ENCODE measurements at places on chromosomes 6 and 20.

GRCh38 chr20:50189681-50190250 is 864 bp upstream of the CEBPB start:
- no peak for DNase-seq

DNA sequence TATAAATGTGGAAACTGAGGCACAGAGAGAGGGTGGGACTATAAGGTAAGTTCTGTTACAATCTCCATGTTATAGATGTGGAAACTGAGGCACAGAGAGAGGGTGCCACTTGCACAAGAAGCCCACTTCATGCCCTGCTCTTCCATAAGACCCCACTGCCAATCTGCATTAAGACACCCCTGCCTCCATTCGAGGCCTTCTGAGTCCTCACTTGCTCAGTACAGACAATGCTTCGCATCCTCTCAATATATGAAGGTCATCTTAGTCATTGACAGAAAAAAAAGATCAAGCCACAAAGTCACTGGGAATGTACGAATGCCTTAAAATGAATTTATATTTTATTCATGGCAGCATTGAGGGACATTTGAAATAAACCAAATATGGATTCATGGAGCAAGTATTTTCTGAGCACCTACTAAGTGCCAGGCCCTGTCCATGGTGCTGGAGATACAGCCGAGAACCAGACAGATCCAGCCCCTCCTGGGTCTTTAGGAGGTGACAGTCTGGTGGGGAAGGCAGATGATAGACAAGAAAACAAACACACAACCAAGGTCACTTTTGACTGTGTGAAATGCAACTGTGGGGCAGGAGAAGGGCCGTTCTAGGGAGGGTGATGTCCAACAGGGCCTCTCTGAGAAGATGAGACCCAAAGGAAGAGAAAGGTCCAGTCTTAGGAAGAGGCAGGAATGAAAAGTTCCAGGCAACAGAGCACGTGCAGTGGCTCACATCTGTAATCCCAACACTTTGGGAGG is 92.5 kb upstream of the PTPN1 start:
- no peak for DNase-seq

DNA sequence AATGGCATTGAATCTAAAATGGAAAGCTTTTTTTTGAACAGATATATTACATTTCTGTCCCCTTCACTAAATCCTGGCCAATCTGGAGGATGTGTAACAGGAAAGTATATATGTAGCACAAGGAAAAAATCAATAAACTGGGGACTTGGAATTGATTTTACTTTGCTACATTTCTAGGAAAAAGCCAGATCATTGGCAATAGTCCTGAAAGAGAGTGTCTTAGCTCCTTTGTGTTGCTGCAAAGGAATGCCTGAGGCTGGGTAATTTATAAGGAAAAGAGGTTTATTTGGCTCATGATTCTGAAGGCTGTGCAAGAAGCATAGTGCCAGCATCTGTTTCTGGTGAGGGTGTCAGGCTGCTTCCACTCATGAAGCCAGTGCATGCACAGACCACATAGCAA is 574.9 kb downstream of the HTR1B start:
- no peak for DNase-seq

DNA sequence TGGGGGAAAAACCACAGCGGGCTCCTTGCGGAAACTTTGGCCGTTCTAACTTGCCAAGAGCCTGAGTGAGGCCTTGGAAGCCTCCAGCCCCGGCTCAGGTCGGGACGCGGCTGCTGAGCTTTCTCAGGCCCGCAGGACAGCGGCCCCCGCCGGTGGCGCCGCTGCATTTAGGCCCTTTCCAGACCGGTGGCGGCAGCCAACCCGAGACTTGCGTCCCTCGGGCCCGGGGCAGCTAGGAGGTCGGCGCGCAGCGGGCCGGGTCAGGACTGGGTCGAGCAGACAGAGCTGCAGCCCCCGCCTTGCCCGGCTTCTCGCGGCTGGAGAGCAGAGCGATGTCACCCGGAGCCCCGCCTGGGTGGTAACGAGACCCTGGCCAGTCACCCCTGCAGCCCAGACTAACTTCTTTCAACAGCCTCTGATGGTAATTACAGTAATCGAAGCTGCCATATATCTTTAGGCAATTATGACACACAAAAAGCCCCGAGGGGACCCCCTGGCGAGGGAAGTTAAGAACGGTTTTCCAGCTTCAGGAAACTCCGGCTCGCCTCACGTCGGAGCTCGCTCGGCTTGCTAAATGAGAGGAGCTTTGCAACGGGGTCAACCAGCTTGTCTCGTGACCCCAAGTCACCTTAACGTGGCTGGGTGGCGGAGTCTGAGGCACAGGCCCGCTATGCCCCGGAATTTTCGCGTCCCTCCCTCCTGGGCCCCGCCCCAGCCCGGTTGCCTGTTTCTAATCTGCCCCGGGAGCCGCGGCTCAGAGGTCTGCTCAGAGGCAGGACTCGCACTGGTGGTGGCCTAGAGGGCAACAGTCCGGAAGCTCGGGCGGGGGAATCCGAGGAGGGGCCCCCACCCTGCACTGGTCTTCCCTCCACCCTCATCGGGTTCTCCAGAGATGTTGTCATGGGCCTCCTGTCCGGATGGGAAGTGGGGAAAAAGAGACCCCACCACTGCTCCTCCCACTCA is 3.0 kb downstream of the NR2E1 start:
- DNase-seq = no peak

DNA sequence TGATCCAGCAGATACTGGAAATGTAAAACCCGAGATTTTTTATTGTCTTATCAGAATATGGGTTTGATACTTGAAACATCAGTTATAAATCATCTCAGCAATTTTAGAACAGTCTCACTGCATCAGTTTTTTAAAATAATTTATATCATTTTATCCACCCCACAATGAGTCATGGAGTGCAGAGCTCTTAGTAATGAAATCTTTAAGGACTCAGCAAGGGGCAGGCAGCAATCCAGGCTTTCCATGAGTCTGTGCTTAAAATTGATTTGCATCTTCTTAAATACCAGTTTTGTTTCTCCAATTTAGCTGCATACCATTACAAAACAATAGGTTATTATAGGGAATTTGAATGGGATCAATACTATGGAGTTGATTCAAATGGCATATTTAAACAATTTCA is 832.3 kb downstream of the C6orf118 start:
- DNase-seq = no peak

DNA sequence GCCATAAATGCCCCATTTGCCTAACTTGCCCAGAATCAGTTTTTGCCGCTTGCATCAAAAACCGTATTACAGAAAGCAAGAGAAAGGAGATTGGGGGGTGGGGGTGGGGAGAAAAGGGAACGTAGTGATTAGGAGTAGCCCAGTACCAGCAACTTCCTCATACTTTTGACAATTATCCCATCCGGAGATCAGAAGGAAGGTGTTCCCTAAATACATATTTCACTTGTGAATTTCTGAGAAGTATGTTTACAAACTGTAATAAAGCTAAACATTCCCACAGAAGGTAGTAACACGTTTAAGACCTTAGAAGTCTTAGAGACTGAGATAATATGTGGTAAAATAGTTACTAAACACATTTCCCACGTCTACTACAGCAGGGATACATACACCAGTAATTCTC is 14.5 kb downstream of the PREP start:
- DNase-seq = no peak

DNA sequence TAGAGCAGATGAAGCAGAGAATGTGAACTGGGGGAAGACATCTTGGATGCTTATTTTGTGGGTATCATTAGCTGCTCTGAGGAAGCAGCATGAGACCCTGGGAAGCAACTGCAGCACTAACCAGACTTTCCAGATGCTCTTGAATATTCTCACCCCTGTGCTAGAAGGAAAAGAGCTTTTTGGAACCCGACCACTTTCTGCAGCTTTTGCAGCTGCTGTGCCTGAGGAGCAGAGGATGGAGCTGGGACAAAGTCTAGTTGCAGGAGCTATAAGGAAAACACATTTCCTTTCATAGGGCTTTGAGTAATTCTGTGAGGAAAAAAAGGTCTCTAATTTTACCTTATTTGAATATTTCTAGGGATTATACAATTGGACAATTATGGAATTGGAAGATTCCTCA is 369.7 kb downstream of the CD109 start:
- no peak for DNase-seq

GRCh38 chr6:132746048-132746447 is 11.7 kb downstream of the VNN2 start:
- DNase-seq = no peak

DNA sequence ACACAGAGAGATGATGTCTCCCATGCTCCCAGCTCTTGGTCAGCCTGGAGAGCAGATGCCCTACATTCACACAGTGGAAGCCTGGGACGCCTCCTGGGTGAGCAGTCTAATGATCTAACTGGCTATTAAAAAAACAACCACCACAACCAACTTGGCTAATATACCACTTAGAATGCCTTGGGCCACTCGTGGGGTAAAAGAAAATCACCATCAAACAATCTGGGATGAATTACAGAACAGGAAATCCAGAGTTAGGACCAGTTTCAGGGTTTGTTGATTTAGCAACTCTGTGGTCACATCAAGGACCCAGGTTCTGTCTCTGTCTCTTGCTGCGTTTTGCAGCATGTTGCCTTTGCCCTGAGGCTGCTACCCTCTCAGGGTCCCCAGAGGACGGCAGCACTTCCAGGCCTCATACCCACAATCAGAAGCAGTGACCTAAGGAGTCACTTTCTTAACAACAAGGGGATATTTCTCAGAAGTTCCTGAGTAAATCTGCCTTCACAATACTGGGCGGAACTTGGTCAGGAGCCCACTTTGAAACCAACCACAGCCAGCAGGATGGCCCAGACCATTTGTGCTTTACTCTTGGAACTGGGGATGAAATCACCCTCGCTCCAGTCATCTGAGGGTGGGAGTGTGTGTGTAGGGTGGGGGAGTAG is 118.7 kb downstream of the CLIC5 start:
- no peak for DNase-seq

DNA sequence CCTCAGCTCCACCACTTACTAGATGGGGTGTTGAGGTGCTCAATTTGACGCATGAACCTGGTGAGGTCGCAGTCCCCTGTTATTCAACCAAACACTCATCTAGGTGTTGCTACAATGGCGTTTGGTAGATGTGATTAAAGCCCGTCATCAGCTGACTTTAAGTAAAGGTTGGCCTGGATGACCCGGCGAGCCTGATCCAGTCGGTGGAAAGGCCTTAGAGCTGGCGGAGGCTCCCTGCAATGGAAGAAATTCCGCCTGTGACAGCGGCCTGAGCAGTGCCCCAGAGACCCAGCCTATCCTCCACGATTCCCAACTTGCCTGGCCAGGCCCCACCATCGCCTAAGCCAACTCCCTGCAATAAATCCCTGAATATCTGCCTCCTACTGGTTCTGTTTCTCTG is 171.4 kb downstream of the BMP7 start:
- DNase-seq = no peak

DNA sequence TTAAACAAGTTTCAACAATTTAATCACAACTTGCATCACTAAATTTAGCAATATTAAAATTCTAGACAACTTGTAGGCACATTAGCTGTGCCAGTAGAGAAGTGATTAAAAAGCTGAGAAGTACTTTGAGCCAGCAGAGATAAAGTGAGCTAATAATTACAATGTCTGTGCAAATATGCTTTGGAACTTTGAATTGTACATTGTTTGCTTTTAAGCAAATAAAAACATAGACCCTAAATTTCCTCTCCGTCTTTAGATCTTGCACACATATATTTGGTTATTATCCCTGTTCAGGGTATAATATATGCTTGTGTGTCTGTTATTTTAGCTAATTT is 44.2 kb upstream of the DEFB112 start:
- DNase-seq = no peak

DNA sequence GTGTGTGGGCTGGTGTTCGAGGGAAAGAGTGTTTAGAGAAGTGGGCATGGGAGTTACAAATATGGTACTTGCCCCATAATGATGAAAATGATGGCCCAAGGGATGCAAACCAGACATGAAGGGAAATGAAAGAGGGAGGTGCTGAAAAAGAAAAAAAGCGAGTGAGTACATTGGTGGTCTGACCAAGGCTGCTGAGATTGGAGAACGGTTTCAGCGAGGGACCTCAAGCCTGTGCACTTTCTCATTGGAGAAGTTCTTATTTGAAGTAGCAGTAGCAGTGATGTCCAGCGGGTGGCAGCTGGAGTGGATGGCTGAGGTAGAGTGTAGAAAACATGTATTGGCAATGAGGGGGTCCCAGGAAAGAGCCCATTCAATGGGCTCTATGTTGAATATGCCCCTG is 54.8 kb downstream of the TNFAIP3 start:
- no peak for DNase-seq

- no peak for DNase-seq
These were observed 523.4 kb downstream of the TENT5A start for GRCh38 chr6:81228912-81229555.

DNA sequence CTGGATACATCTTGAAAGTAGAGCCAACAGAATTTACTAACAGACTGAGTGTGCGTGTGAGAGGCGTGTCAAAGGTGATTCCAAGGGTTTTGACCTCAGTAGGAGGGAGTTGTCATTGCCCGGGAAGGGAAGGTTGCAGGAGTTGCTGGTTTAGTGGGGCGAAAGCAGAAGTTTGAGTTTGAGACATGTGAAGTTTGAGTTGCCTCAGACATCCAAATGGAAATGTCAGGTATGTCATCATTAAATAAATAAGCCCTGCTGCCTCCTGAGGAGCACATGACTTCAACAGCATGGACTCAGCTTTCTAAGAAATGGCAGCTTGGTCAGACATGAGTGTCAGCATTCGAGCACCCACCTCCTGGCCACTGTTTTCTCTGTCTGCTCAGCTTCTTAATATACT is 26.6 kb upstream of the TGM2 start:
- no peak for DNase-seq

DNA sequence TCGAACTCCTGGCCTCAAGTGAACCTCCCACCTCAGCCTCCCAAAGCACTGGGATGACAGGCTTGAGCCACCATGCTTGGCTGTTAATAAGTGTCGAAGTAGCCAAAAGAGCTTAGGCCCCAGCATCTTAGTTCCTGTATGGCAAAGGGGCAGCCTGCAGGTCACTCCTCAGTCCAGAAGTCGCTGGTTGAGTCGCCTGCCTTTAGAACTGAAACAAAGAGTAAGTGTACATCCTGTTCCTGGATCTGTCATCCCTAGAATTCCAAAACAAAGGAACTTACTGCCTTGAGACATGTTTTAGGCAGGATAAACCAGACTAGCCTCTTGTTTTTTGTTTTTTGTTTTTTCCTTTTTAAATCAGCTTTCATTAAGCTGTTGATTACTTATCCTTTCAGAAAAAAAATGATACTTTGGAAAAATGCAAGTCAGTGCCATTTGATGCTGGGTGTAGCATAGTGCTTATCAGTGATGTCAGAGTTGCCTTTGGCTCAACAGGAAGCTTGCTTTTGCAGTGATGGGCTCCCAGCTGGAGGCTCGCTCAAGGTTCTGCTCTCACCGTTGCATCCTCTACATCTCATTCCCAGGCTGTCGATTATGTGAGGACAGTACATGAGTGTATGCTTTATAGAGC is 9.0 kb downstream of the ACTR5 start:
- DNase-seq = no peak
